Esophagus squamous epithelium (tissue), 5 donors: ENCODE measurements at places on chromosomes 5 and 9.

DNA sequence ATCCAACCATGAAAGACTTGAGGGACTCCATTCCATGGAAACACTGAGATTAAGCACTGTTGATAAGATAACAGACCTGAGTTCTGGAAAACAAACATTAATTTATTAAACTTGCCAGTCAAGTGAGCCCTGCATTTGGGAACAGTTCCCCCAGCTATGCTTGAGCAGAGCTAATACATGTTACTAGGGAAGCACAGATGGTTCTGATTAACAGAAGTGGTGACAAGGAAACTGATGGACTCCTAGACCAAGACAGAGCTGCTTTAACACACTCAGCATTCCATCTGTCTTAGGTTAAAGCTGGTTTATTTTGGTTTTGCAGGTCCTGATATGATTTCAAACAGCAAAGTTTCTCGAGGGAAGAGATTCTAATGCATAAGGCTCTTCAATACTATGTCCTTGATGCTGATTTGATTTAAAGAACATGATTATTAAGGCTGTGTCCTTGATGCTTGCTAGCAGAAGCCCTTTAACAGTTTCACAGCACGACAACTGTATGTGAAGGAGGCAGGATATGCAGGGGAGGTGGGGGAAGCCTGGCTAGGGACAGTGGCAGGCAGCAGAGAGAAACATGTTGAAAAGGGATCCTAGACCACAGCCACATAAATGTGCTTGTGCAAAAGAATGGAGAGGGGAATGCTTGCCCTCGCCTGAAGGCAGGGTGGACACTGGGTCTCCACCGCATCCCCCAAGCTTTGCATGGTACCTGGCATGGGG is 66.2 kb downstream of the ACTBL2 start:
- DNase-seq = no peak

DNA sequence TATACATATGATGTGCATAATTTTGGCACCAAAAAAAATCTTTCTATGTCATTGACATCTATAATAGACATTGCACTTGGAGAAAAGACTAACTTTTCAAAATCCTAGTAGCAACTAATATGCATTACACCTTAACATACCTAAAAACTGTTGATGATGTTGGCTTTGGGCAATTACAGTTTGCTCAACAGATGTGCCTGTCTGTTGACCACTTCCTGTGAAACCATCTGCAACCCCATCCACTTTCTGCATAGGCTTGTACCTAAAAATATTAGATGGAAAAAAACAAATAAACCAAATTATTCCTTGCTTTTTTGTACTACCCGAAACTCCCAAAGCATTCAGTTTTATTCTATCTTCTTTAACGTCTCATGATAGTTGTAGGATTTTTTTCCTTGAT is 248.6 kb downstream of the RFX3 start:
- no peak for DNase-seq

DNA sequence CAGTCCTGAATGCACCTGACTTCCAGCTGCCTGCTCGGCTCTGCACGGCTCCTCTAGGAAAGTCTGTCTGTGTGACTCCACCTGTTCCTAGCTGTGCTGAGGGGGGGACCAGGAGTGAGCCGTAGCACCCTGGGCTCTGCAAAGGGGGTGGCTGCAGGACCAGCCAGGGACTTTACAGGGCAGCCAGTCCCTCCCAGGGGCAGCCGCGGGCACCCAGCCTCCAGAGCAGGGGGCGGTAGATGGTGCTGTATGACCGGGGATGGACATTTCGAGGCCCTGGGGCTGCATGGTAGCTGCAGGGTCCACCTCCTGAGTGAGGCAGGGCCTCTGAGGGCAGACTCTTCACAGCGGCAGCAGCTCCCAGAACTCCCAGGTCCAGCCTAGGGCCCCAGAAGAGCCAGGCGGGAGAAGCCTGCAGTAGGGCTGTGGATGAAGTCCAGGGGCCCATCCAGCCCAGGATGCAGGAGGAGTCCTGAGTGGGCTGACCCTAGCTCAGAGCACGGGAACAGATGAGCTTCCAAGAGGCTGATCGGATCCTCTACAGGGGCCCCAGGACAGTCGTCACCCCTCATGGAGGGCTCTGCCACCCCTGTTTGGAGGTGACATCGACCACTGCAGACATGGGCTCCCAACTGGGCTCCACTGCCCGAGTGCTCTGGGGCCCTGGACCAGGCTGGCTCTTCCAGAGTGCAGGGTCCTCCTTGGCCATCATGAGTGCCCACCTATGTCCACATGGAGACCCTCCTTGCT is 105.4 kb downstream of the ZNF354C start:
- no peak for DNase-seq

- no peak for DNase-seq
Observed at GRCh38 chr9:86867804-86868313, 79.4 kb downstream of the GAS1 start.

DNA sequence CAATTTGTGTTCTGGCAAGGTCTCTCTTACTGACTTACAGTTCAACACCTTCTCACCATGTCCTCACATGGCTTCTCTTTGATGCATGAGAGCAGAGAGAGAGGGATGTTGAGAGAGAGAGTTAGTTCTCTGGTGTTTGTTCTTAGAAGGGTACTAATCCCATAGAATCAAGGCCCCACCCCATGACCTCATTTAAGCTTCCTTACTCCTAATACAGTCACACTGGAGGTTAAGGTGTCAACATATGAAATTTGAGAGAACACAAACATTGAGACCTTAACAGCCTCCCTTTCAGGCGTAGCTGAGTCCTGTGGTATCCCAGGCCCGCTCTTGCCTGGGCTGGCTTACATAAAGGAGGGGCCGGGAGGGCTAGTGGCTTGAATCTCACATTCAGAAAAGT is 10.6 kb upstream of the SEMA6A start:
- DNase-seq = no peak

- DNase-seq = no peak
Observed at GRCh38 chr5:40983781-40984180, 74.5 kb downstream of the C7 start.

DNA sequence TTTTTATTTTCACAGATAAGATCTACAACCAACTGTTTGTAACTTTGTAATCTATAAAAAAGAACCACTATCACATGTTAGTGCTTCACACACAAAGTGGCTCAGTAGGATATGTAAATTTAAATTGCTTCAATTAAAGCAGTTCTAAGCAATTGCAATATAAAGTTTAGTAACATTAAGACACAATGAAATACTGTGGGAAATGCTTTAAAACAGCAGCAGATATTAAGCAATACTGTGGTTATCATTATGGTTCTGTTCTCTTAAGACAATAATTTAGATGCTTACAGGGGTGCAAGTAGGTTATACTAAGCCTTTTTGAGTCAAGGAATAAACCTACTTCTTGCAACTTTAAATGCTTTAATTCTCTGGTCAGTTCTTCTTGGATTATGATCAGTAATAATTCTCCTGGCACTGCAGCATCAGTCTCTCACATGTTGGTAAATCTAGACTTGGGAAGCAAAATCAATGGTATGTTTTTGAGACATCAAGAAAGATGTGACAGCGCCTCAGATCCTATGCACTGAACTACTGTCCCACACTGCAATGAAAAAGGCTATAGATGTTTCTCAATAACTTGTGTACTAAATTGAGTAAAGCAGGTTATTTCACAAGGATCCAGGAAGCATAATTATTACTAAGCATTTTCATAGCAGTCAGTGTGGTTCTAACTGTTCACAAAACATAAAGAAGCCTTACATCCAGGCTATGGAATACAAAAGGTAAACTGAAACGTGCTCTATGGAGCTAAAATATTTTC is 338.7 kb upstream of the PDE4D start:
- DNase-seq = no peak

- no peak for DNase-seq
Observed at GRCh38 chr9:133115604-133116345, 5.3 kb downstream of the RALGDS start.

GRCh38 chr5:109387408-109387974 is 22.3 kb downstream of the PJA2 start:
- no peak for DNase-seq

GRCh38 chr5:169162407-169162806 is 138.5 kb downstream of the SLIT3 start:
- DNase-seq = no peak

GRCh38 chr9:103991001-103991400 is 103.1 kb upstream of the SMC2 start:
- no peak for DNase-seq

- DNase-seq = no peak
Observed at GRCh38 chr9:75188756-75189155, 100.4 kb downstream of the OSTF1 start.

DNA sequence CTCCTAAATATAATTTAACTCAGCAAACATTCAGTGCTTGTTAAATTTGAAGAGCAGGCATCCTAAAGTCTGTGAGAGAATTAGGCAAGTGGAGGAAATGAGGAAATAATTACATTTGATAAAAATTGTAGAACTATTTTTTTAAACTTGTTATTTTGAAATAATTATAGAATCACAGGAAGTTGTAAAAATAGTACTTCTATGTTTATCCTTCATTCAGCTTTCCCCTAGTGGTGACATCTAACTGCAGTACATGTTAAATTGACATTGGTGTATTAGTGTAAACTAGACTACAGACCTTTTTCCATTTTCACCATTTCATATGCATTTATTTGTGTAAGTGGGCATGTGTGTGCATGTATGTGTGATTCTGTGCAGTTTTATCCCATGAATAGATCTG is 51.6 kb downstream of the F2RL2 start:
- DNase-seq = no peak

- no peak for DNase-seq
Observed at GRCh38 chr5:54257366-54258118, 52.8 kb downstream of the ARL15 start.

DNA sequence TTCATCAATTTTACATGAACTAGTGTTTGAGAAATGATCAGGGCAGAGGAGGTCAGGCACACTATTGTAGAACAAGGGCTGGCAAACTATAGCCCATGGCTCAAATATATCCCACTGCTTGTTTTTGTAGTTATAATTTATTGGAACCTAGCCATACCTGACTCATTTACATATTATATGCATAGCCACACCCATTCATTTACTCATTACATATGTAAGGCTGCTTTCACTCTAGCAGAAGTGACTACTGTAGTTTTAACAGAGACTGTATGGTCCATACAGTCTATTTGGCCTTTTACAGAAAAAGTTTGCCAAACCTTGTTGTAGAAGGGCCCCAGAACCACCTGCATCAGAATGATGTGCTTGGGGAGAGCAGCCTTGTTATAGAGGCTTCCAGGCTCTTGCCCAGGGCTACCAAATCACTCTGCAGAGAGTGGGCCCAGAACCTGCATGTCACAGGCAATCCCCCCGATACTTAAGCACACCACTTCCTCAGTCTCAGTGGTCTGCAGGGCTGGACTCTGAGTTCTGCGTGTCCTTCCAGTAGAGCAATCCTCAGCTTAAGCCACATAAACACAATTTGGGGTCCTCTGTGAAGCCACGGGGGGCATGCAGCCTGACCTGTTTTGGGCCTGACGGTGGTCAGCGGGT is 6.7 kb downstream of the ANKS6 start:
- DNase-seq = no peak

- no peak for DNase-seq
Observed at GRCh38 chr5:169114466-169115065, 186.4 kb downstream of the SLIT3 start.

DNA sequence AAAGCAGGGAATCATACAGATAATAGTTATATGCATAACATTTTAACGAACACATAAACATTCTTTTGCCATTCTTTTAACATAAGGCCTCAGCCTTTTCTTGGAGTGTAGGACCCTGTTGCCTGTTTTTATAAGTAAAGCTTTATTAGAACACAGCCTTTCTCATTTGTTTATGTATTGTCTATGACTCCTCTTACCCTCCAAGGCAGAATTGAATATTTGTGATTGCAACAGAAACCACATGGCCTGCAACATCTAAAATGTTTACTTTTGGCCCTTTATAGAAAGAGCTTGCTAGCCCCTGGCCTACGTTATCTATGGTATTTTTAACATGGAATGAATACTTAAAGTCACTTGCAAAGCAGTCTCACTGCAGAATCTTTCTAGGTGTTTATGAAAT is 2.6 kb downstream of the SLC31A1 start:
- DNase-seq = no peak

DNA sequence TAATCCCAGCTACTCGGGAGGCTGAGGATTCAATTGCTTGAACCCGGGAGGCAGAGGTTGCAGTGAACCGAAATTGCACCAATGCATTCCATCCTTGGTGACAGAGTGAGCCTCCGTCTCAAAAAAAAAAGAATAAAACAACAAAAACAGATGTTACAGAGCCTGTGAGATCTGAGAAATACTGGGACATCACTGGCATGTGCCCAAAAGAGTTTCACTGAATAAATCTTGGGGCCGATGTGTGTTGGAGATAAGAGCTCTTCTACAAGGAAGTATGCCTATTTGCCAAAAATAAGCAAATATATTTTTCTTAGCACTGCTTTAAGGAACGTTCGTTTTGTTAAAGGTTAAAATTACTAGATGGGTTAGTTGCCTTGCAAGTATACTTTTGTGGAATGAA is 55.1 kb downstream of the KIAA1958 start:
- DNase-seq = no peak

DNA sequence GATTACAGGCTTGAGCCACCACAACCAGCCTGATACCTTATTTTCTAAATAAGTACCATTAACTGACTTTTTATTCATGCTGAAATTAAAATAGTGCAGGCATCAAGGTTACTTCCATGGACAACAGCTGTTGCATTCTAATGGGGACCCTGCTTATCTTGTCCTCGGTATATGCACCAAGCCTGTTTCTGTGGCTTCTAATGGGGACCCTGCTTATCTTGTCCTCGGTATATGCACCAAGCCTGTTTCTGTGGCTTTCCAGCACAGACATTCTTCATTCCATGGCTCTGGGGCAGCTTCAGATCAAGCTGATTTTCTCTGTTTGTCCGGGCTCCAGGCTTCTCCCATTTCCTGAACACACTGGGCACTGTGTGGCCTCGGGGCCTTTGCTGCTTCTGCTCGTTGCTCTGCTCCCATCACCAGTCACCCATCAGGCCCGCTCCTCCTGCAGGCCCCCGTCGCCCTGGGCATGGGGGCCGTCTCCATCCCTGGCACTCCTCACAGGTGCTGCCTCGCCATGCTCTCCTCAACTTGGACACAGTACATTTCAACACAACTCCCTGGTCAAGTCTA is 30.7 kb downstream of the ZNF354A start:
- DNase-seq = no peak

- DNase-seq = no peak
Observed at GRCh38 chr9:114001794-114002261, 76.3 kb downstream of the AMBP start.

- no peak for DNase-seq
Observed at GRCh38 chr5:173204185-173204979, 30.6 kb downstream of the NKX2-5 start.

- DNase-seq = no peak
Observed at GRCh38 chr5:133883916-133884315, 84.5 kb downstream of the C5orf15 start.

DNA sequence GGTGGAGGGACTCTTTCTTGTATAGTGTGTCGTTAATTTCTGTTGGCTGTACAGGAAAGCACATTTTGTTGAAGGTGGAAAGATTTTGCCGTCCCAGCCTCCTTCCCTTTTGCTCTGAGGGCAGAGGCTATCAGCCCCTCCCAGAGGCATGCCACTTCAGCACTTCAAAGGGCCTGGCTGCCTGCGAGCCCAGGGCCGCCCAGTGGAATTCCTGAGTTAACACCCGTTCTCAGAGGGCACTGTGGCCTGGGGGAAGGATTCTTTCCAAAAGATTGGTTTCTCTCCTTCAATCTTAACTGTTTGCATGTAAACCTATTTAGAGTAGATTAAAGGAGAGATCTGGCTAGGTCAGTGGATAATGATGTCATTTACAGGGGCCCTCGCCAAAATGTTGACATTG is 238.6 kb downstream of the FANCC start:
- no peak for DNase-seq
